ENCODE measurements at places on chromosomes 6 and 20.

DNA sequence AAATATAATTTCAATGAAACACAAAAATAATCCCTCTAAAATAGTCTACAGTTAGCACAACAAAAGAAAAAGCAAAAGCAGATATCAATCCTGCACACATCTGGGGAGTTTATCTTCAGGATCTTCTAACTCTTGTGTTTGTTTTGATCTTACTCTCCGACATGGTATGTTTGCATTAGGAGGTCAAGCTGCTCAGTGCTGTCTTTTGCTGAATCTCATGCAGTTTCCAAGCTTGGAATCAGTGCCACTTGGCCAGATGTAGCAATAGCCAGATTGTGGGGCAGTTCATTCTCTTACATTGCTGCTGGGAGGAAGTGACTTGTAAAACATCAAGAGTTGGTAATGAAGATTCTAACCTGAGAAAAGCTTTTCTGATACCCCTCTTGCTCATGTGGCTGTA, 29.5 kb downstream of the RIOK1 start:
- DNase-seq, result no peak

GRCh38 chr6:83310046-83310445, 116.9 kb downstream of the RWDD2A start:
- no peak for DNase-seq

DNA sequence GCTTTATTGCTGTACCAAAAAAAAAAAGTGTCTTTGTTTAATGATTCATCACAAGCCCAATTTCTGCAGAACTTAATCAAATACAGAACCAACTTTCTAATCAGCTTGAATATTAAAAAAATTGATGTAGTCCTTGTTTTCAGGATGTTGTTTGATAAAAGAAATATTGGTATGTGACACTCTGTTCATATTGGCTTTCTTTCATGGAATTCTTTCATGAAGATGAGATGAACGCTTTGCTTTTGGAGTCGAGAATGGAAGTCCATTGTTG, 184.3 kb downstream of the ZNF217 start:
- no peak for DNase-seq

- no peak for DNase-seq
Measured at GRCh38 chr6:152750694-152751093, at the start of gene VIP. VIP (plus strand) TSS chr6:152750797; CDS start chr6:152752178, 1,381 bp downstream.

DNA sequence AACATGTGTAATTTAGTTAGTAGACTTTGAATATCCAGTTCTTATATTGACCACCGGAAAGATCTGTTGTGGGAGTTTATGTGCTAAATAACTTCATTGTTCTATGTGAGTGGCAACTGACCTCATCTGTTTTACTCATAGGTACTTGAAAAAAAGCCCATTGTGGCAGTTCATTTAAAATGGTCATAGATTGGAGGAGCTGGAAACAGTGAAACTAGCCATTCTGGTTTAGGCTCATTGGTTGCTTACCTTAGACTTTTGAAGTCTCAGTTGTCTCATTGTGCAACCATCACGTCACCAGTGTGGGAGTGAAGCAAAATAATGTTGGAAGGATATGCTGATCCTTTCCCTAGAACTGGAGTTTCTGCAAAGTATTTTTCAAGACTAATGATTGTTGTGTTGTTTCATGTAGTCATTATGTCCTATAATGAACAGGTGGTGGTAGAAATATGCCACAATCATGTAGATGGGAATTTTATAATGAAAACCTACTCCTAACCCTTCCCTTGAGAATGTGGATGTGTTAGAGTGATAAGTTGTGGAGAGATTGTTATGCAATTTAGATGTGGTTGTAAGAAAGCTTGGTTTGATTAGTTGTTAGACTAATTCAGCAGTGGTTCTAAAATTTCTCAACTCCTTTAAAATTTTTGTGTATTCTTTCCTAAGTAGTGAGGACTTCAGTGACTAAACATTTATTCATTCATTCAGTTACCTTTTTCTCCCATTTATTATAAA, 18.3 kb downstream of the DSP start:
- DNase-seq, result no peak

DNA sequence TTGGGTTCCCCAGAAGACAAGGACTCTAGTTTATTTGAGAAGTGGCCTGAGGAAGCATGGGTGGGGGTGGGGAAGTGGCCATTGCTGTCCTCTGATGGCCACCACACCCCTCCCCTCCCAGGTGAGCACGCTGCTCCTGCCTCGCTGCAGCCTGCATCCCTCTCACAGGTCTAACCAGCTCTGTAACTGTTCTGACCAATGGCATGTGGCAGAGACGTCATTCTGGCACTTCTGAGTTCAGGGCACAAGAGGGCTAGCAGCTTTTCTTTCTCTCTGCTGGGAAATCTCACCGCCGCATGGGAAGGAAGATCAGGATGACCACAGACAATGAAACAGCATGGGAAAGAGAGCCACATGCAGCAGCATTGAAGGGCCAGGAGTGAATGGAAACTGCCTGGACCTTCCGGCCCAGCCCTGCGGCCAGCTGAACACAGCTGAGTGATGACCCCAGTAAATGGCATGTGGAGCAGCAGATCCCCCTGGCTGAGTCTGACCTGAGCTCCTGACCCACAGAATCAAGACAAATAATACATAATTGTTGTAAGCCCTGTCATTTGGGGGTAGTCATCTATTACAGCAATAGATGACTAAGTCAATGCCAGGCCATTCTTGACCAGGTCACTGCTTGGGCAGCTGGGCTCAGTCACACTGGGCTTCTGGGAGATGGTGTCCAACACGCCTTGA, 179.8 kb downstream of the LINC00237 start:
- DNase-seq, result no peak

- no peak for DNase-seq
Measured at GRCh38 chr20:63499338-63499969, 571 bp upstream of the EEF1A2 start.

- no peak for DNase-seq
Measured at GRCh38 chr20:31859266-31859997, 10.9 kb downstream of the DUSP15 start.

DNA sequence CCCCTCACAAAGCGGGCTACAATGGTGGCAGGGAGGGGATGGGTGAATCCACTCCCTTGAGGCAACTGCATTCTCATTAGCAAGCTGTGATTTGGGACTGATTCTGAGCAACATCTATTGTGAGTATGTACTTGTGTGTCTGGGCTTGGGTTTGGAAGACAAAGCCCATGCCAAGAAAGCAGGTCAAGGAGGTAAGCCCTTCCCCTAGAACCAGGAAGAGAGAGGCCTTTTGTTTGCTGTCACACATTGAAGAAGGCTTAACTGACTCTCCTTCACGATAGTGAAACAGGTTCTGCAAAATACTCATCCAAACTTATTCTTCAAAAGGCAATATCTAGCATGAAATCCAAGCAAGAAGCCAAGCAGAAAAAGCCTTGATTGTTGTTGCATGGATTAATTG, 403.1 kb upstream of the ID4 start:
- no peak for DNase-seq

DNA sequence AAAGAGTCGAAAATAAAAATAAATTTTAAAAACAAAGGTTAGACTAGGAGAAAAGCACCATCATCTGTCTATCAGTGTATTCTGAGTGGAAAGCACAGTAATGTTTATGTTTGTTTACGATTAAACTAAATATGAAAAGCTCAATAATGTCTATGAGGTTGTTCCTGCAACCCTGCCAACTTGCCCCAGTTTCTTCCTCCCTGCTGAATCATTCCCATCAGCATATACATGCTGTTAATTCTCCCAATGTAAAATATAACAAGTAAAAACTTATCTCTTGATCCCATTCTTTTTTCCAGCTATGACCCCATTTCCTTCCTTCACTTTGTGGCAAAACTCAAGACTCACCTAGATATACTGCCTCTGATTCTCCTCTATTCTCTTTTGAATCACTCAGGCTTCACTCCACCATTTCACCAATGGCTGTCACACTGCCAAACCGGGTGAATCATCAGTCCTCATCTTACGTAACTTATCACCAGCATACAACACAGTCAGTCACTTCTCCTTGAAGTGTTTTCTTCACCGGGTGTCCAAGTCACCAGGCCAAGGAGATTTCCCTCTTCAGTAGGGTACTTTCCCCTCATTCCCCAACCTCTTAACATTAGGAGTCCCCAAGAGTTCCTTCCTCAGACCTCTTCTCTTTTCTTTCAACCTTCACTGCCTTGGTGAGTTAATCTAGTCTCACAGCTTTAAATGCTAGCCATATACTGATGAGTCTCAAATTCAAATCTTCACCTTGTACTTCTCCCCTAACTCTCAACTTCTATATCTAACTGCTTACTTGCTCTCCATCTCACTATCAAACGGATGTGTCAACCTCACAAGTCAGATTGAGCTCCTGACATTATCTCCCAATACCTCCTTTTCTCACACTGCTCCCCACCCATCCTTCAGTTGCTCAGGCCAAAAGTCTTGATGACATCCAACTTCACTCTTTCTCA, 6.2 kb downstream of the TMEM242 start:
- no peak for DNase-seq

- DNase-seq, result no peak
Measured at GRCh38 chr20:51423290-51423667, 119.2 kb downstream of the NFATC2 start.

DNA sequence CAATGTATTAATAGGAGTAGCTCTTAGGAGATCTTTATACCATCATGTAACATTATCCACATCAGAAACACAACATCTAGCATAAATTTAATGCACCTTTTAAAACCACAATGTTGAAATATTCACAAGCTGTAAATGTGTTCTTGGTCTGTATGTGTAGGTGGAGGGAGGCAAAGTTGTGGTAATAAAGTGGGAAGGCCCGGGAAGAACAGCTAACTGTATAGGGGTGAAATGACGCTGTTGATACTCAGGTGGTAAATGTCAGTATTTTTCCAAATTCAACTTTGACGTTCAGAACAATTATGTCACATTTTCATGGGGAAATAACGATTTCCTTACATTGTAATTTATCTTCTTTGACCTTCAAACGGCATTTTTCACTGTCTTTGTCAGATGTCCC, 146.0 kb upstream of the STMND1 start:
- DNase-seq, result no peak

DNA sequence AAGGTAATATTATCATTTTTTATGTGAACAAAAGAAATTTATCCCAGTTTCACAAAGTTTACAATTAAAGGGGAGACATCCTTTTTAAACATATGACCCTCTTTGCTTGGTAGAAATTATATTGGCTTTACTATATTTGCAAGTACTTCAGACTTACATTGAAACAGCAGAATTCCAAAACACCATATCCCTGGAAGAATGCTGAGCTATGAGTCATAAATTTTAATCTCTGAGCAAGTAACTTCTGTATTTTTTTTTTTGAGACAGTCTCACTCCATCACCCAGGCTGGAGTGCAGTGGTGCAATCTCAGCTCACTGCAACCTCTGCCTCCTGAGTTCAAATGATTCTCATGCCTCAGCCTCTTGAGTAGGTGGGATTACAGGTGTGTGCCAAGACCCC, 240.4 kb downstream of the TBC1D32 start:
- DNase-seq, result no peak

DNA sequence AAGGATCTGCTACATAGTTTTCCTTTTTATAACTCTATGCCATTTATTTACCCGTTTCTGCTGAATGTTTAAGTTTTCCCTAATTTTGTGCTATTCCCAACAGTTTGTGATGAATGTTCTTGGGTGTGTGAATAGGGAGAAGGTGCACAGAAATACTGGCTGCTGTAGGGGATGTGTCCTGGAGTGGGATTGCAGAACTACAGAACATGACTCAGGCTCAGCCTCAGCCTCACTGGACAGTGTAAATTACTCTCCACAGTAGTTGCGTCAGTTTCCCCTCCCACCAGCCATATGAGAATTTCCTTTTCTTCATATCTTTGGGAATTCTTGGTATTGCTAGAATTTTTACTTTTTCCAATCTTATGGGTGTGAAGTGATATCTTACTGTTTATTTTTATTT, 57.0 kb downstream of the SLX4IP start:
- DNase-seq, result no peak

GRCh38 chr6:142821860-142822259, 123.1 kb downstream of the HIVEP2 start:
- no peak for DNase-seq

GRCh38 chr6:40889137-40889832, 149.7 kb downstream of the UNC5CL start:
- no peak for DNase-seq

- no peak for DNase-seq
Measured at GRCh38 chr20:33812908-33813462, 1.8 kb downstream of the CHMP4B start.

- no peak for DNase-seq
Measured at GRCh38 chr6:46789434-46790354, 3.5 kb upstream of the MEP1A start.

GRCh38 chr6:106807947-106808611, 166.4 kb downstream of the CD24 start:
- no peak for DNase-seq

DNA sequence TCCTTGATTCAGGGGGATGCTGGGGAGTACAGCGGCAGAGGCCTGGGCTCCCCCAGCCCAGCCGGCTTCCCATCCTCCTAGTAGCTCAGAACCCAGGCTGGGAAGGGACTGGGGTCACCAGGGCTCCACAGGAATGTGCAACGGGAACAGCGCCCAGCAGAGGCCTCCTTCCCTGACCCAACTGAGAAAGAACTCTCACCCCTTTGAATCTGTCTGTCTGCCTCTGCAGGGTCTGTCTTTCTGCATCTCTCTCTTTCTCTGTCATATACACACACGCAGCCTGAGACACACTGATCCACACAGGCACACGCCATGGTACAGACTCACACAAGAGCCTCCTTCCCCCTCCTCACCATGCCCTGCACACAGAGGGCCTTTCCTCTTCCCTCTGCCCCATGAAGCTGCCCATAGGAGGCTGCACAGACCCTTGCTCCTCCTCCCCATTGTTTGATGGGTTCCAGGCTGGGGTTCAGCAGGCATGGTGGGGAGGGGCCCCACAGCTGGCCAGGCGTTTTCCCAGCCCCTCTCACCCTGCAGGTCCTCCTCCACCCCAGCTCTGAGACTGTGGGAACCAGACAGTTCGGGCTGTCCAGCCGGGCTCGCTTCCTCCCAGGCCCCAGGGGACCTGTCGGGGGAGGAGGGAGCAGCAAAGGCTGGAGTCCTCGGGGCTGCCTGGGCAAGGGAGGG, 2.8 kb downstream of the FOXS1 start:
- no peak for DNase-seq

GRCh38 chr6:138528137-138528536, 28.8 kb upstream of the NHSL1 start:
- DNase-seq, result no peak

- no peak for DNase-seq
Measured at GRCh38 chr6:35508027-35508426, 4.7 kb downstream of the TULP1 start.

DNA sequence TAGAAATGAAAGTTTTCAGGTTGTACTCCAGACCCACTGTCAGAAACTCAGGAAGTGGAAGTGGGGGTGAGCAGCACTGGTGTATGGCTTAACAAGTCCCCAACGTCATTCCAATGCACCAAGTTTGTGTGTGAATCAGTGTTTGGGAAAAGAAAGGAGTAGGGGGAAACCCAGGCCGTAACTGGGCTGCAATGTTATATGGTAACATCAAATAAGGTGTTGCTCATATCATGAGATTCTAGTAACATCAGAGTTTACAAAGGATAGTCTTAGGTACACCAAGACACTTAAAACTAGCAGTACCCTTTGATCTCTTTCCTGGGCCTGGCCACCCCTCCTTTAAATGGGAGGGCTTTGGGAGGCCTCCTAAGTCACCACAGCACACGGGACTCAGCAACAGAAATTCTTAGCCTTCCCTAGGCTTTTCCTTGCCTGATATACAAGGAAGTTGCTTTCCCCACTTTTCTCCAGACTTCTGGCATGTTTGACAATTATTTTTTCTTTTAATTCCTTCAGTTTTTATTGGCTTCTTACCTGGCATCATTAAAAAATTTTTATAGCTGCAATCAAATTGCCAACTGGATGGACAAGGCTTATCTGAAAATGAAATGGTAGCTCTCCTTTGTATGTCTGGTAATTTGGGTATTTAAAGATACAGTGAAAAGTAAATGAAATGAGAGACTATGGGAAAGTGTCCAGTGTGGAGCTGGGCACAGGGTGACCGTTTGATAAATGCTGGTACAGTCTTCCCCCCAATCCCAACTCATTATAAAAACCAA, 15.1 kb downstream of the E2F3 start:
- no peak for DNase-seq
